AG09319 (cell line): ENCODE measurements at places on chromosomes 5 and 9.

DNA sequence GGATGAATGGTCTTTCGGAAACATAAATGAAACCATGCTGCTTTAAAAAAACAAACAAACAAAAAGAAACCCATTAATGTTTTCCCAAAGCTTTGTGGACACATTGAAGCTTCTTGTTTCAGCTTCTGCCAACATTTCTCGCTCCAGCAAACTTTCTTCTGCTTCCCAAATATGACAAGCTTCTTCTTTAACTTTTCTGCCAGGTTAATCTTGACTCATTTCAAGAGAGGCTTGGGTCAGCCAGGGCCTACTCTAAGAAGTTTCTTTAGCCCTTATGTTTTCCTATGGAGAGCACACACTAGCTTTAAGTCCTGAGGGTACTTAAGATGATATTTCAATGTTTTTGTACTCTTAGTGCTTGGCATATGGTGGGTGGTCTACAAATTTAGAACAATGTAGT, 6.1 kb downstream of the ANXA1 start:
- no peak for DNase-seq

GRCh38 chr5:141966963-141967333, 2.0 kb upstream of the RNF14 start:
- DNase-seq = no peak

DNA sequence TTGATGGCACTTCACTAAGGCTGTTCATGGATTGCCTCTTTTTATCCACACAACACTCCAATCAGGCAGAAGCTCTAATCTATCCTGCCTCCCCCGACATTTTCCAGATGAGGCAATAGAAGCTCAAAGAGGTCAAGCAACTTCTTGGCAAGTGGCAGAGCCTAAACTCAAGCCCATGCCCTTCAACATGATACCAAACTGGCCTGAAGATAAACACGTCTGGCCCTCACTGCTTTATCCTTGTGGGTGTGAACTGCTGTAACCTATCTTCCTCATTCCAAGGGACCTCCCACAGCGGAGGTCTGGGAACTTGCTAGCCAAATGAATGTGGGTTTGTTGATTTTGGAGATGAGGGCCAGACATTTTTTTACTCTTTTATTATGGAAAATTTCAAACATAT, 9.5 kb downstream of the SLC35A4 start:
- no peak for DNase-seq

DNA sequence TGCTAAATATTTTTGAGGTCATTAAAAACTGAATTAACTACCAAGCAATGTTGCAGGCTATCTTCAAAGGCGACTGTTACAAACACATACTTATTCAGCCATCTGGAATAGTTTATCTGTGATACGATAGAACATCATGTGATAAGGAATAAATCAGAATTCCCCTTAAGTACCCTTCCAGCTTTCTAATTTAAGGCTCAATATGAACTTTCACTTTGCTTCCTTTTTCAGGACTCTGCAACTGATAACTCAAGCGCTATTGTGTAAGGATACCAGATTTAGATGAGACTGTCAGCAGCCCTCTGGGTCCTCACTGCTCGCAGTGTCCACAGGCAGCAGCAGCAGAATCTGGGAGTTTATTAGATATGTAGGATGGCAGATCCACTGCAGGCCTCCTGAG, 416.3 kb downstream of the SPATA31D1 start:
- DNase-seq = no peak

DNA sequence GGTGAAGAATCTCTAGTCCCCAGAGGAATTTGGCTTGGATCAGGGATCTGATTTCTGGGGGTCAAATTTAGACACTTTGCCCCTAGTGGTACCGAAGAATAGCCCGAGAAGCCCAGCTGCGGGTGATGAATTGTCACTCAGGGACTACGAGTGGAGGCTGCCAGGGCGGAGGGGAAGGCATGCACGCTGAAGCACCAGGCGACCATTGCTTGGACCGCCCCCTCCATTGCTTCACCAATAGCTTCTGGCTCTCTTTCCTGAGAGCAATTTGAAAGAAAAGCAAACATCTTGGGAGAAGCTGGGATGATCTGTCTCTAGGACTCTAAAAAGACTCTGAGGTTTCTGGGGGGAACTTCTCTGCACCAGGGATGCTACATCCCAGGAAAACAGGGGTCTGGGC, 137.6 kb downstream of the CRB2 start:
- no peak for DNase-seq

- no peak for DNase-seq
Observed at GRCh38 chr5:166713295-166713694, 1578.2 kb upstream of the WWC1 start.

- no peak for DNase-seq
Observed at GRCh38 chr9:134187891-134188385, 23.6 kb upstream of the RNU6ATAC start.

GRCh38 chr5:135141303-135142268, 107.6 kb upstream of the PITX1 start:
- no peak for DNase-seq

- no peak for DNase-seq
Observed at GRCh38 chr5:143511736-143512135, 108.2 kb upstream of the NR3C1 start.

GRCh38 chr9:13628526-13628925, 349.0 kb upstream of the MPDZ start:
- DNase-seq = no peak

GRCh38 chr5:97085459-97086181, 56.8 kb downstream of the LIX1 start:
- no peak for DNase-seq

GRCh38 chr9:14238518-14238917, 75.4 kb downstream of the NFIB start:
- no peak for DNase-seq

DNA sequence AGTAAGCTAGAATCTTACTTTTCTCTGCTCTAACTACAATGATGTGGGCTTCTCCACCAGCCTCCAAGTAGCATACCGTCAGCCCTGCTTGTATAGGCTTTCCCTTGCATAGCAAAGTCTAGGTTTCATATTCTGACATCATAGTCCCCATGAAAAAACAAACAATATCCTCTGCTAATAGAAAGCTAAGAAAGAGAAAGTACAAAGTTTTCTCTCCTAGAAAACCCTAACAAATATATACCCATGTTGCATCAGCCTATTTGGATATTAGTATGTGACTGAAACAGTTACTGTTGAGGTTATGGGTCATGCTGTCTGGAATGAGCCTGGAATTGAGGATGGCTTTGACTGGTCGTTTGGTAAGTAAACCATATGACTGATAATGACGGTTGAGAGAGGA, 1696.0 kb downstream of the MAT2B start:
- no peak for DNase-seq

DNA sequence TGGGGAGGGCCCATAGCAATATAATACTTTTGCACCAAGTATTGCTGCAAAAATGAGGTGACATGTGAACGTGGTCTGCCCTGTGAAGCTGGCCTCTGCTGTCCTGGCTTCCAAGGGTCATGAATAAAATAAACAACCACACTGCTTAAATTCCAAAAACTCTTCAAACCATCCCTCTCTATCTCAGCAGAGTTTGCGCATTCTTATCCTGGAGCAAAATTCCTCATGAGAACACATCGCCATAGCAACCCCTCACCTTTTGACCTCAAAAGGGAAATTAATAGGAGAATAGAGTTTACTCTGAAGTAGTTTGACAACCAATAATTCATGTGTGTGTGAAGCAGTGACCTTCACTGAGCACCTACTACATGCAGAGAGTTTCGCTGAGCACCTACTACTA, 342.9 kb downstream of the SPOCK1 start:
- no peak for DNase-seq

- no peak for DNase-seq
Observed at GRCh38 chr5:144017119-144017518, 153.3 kb downstream of the YIPF5 start.

DNA sequence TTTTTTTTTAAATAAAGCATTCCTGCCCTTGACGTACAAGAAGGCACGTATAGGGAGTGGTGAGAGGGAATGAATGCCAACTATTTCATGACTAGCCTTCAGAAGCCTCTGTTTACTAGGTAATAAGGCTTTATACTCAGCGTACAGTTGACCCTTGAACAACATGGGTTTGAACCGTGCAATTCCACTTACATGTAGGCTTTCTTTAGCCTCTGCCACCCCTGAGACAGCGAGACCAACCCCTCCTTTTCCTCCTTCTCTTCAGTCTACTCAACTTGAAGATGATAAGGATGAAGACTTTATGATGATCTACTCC, 22.5 kb downstream of the CDC42SE2 start:
- DNase-seq = no peak

GRCh38 chr5:11617080-11617479, 287.2 kb downstream of the CTNND2 start:
- no peak for DNase-seq

GRCh38 chr9:89304020-89304833, 6.8 kb upstream of the CKS2 start:
- no peak for DNase-seq

DNA sequence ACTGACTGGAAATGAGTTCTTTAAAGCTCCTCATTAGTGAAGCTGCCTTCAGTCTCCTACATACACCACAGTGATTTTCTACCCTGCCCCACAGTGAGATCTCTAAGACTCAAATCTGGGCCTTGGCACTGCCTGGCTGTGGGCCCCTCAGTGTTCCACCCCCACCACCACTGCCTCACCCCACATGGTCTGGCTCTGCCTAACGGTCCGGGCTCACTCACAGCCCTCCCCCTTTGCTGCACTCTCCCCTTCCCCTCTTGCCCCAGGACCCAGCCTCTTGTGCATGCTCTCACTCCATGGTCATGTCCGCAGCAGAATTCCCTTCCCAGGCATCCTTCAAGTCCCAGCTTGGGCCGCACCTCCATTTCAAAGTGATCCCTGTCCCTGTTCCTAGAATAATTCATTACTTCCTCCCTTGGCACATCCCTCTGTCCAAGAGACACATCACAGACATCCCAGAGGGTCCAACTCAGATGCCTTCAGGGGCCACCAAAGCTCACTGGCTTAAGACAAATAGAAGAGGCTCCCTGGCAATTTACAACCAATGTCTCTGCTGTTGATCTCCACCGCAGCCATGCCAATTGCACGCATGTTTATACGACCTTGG, 56.7 kb downstream of the HRH2 start:
- DNase-seq = no peak

DNA sequence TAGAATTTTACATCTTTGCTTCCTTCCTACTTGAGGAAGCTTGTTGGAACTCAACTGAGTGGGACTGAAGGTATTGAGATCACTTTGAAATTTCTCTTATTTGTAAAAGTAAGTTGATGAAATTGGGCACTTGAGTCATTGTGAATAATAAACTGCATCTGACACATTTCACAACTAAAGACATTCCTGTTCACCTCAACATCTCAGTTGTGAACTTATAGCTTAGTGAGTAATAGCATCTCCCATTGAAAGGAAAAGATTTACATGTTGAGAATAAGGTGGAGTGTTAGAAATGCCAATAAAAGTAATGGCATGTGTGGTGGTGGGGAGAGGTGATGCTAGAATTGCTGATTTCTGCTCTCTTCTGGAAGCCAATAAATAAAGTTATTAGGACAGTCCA, 145.0 kb downstream of the SLC24A2 start:
- DNase-seq = no peak

GRCh38 chr9:112169368-112169767, 5.7 kb downstream of the SUSD1 start:
- no peak for DNase-seq

GRCh38 chr5:89844548-89844947, 565.0 kb downstream of the CETN3 start:
- DNase-seq = no peak
